ENCODE measurements at places on chromosomes 4 and X. TPM values are rescaled to one million over a fixed set of nuclear protein-coding genes. Genes with fewer than 3 reads are reported as not detected.

HS3ST1 gene
- polyA plus RNA-seq: 15.8 TPM

PRDM8 gene
- polyA plus RNA-seq: 13.7 TPM

SASH3 gene
- polyA plus RNA-seq: 6.4 TPM

RNF150 gene
- polyA plus RNA-seq: 13.2 TPM

IL9R gene
- 2.0 TPM for polyA plus RNA-seq

RHOXF1 gene
- polyA plus RNA-seq: not detected

FOXR2 gene
- not detected for polyA plus RNA-seq

NAT8L gene
- polyA plus RNA-seq: 0.82 TPM

DKK2 gene
- polyA plus RNA-seq: 0.63 TPM

DNA sequence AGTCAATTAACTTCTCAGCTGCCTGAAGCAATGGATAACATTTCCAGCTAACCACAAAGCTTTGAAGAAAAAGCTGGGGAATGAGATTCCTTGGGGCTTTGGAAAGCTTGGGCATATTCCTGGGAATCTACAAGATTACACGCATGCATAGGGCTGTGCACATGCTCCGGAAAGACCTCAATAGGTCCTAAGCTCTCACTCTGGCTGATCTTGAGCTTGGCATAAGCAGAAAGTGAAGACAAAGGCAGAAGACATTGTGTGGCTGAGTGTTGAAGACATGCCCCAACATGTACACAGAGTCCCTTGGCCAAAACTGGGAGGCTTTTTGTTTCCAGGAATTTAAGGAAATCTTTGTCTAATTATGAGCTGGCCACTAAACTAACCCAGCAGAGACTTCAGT is 31.2 kb downstream of the ATG4A start:
- no peak for DNase-seq

GRCh38 chr4:48490680-48491513 is 845 bp downstream of the ZAR1 start:
- DNase-seq: no peak

- DNase-seq: no peak
Observed at GRCh38 chrX:132043977-132044376, 20.9 kb downstream of the STK26 start.

- no peak for DNase-seq
Observed at GRCh38 chrX:15410947-15411346, 26.7 kb upstream of the VEGFD start.

DNA sequence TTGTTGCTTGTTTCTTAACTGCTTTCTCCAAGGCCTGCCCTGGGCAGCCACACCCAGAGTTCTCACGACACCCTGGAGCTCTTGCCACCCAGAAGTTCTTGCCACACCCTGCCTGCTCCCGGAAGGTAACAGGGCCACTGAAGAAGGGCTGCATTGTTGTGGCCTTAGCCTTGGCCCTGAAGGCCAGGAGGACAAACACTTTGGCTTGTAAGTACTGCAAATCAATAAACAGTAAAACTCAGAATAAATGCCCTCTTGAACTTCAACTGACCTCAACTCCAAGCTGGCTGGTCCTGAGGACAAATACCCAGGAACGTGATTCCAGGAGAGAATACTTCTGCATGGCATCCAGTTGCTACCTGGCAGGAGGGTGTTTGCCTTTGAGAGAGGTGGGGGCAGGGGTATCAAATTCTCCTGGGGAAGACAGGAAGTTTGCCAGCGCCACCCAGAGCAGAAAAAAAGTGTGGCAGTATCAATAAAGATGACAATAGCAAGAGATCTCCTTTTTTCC is 54.1 kb downstream of the TLR10 start:
- no peak for DNase-seq

DNA sequence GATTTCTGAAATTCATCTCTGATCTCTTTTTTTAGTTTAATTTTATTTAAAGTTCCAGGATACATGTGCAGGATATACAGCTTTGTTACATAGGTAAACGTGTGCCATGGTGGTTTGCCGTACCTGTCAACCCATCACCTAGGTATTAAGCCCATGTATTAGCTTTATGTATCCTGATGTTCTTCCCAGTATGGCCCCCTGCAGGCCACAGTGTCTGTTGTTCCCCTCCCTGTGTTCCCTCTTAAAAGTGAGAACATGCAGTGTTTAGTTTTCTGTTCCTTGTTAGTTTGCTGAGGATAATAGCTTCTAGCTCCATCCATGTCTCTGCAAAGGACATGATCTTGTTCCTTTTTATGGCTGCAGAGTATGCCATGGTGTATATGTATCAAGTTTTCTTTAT is 153.2 kb downstream of the RAPGEF2 start:
- no peak for DNase-seq

DNA sequence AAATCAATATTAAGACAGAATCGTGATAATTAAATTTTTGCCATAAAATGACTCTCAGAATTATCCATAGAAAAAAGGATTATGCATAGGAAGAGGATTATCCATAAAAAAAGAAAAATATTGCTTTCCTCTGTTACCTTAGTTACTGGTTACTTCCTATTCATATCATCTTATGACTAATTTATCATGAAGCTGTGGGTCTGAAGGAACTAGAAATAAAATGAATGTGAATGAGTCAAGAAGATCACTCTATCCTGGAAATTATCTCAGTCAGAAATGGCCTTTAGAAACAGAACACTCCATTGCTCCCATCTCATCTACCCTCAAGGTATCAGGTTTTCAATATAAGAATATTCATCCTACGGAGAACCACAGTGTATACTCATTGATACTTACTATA is 19.4 kb downstream of the RPS6KA6 start:
- no peak for DNase-seq

DNA sequence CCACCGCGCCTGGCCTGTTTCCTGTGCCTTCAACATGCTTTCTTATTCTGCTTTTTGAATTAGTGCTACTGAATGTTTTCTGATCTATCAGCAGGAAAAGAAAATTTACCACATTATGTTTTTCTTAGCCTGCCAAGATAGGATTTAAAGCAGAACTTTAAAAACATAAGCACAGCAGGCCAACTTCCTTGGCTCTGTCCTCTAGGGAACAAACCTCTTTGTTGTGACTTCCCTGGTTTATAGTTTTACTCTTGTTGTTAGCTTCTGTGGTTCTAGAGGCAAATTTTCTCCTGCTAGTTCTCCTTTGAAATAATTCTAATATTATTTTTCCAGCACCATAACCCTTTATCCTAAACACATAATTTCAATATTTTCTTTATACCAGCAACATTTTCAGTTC is 605.1 kb downstream of the ADGRL3 start:
- DNase-seq: no peak

- DNase-seq: no peak
Observed at GRCh38 chrX:37679888-37680287, 5.7 kb upstream of the XK start.

DNA sequence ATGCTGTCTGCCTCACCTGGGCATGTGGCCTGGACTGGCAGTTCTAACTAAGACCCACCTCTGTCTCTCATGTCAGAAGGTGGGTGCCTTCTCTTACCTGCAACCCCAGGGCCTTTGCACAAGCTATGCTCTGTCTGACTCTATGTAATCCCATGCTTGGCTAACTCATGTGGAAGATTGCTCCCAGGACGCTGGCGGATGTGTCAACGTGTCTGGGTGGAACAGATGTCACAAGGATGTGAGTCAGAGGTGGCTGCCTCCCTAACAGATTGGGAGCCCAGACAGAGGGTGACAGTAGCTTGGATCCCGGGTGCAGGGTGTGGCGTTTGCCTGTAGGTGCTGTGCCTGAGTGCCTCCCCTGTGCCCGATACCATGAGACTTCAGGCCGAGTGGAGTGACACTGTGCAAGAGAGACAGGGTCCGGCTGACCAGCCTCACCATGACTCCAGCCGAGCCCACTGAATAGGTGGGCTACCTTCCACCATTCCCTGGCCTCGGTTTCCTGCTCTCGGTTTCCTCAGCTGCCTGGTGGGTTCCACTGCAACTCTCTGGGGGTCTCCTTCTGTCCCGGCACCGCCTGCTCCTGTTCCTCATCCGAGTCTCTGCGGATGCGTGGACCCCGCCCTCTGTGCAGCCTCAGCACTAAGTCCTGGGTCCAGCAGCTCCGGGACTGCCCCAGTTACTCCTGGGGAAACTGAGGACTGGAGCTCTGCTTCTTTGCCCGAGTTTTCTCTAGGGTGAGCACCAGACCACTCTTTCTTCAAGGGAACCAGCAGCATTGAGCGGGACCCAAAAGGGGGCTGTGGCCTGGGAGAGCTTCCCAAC is 11.0 kb downstream of the SH3BP2 start:
- no peak for DNase-seq

- no peak for DNase-seq
Observed at GRCh38 chr4:85732124-85732523, 257.2 kb downstream of the ARHGAP24 start.
